CD8-positive, alpha-beta T cell (primary cell): ENCODE measurements at places on chromosomes 5 and 9.

DNA sequence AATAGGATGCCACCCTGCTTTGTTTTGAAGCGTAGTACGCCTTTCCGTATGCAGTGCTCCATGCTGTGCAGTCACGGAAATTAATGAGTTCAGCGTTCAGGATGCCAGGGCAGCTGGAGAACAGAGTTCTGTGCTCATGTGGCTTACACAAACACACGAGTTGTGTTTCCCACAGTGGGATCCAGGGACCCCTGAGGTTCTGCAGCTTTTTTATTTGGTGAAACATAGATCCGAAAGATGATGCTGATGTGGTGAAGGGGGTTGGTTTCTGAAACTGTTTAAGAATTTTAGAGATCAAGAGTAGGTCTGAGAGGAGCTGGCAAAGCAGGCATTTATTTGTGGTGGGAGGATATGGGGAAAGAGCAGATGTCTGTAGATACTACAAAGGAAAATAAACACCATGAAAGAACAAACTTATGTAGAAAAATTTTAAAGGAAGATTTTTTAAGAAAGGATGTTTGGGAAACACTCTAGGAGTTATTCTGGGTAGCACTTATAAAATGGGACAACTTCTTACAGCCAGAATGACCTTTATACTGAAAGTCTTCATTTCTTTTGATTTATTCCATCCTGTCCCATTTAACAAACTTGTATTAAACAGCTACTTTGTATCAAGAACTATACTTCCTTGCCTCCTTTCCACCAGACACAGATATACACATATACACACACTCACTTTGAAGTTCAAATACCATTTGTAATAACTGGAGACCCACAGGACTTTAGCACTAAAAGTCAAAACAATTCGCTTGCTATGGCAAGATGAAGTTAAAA, 52.7 kb downstream of the ITGA1 start:
- no peak for DNase-seq

DNA sequence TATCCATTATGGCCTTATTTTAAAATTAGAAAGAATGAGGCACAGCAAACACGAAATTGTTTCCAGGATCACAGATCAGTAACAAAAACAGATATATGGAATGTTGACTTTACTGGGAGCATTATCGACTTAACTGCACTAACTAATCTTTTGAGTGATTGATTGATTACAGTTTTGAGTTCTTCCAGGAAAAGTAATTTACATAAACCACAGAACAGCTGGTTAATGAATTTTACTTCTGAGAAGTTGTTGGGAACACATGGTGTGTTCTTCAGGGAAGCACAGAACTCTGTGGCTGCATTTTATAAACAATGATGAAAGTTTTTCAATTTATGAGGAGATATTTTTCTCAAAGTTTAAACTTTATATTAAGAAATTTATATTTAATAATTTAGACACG, 802.4 kb upstream of the ACO1 start:
- no peak for DNase-seq

DNA sequence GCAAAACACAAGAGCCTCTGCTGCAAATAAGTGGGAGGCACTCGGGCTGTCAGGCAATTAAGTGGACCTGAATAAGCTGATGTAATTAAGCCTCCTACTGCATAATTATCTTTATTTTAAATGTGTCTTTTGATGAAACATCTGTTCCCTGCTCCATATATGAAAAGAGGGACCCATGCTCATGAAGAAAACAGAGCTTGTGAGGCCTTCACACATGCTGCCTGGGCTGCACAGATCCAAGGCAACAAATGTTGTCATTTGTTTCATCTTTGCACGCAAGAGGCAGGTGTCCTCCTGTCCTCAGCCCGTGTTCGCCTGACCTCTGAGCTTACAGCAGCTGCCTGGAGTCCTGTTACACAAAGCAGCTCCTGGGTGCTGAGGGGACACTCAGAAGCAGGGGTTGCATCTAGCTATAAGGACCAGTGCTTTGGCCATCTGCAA, 381.1 kb downstream of the ZNF608 start:
- DNase-seq, result no peak

- DNase-seq, result peak; percentile 63
Measured at GRCh38 chr5:77143998-77144836, 57.1 kb upstream of the ZBED3 start.

DNA sequence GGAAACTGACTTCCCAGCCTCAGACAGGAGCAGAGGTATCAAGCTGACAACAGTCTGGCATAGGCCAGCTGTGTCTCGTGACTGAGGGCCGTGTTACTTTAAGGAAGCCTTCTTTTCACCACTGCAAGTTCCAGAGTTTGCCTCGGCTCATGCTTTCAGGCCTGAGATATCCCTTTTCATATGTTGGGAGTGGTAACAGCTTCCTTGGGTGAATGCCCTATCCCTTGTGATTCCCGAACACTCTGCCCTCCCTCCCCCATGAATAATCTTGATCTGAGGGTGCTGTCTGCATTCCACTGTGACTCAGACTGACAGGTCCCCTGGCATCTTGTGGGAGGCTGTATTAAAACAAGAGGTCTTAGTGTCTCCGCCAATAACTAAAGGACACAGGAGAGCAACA, 49.7 kb upstream of the ARL15 start:
- DNase-seq, result no peak

- no peak for DNase-seq
Measured at GRCh38 chr5:31385774-31386537, 145.9 kb downstream of the DROSHA start.

- DNase-seq, result no peak
Measured at GRCh38 chr9:111599092-111599954, at the start of gene PTGR1. Gene PTGR1 (minus strand): TSS chr9:111599647. CDS start chr9:111597422, 2,225 bp downstream.

DNA sequence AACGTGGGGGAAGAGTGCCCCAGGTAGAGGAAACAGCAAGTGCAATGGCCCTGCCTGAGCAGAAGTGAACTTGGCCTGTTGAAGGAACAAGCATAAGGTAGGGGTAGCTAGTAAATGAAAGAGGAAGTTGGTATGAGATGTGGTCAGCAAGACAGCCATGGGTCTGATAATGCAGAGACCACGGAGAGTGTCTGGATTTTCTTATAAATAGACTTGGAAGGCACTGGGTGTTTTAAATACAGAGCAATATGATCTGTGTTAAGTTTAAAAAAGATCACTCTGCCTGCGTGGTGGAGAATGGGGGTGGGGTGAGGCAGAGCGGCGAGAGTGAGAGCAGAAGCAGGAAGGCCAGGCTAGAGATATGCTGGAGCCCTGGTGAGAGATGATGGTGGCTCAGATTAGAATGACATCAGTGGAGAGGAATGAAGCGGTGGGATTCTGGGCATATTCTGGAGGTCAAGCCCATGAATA, 4.2 kb downstream of the ADAM19 start:
- DNase-seq, result no peak

- DNase-seq, result no peak
Measured at GRCh38 chr5:42309865-42310264, 113.4 kb upstream of the GHR start.

DNA sequence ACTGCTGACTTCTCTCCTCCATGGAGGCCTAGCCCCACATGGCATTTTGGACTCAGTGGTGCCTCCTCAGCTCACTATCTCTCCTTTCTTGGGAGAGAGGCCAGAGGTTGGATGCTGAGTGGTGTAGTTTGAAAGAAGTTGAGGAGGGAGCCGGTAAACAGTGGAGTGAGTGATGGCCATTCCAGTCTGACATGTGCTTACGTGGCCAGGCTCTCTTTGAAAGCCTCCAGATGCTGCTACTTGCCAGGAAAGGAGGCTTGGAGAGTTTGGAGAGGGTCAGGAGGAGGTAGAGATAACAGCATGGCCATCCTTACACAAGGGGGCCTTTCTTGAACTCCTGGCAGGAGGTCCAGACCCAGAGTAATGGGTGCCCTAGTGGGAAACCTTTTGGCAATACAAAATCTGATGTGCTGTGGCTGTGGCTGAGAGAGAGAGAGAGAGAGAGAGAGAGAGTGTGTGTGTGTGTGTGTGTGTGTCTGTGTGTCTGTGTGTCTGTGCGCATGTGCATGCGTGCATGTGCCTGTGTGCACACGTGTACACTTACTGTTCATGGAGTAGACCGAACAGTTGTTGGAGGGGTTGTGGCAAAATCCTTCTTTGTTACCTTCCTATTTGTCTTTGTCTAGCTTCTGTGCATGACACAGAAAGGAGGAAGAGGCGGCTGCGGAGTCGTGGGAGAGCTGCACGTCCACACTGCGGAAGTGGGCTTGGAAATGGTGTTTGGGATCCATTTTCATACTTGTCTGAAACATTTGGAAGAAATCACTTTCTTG, 37.8 kb downstream of the RALGPS1 start:
- no peak for DNase-seq

DNA sequence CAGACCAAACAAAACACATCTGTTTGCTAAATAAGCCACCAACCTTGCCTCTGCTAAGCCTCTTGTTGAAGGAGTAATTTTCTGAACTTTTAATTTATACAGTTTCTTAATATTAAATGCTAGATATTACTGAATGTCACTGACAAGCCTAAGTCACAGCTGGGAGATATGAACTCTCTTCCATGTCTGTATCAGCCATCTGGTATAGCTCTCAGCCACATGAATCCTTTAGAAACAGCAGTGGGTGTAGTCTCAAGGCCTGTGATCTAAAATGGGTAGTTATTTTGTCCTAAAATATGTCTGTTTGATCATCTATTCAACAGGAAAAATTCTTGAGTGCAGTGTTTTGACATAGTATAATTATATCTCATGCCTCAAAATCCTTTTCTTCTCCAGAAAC, 97.2 kb downstream of the CAMK4 start:
- no peak for DNase-seq

DNA sequence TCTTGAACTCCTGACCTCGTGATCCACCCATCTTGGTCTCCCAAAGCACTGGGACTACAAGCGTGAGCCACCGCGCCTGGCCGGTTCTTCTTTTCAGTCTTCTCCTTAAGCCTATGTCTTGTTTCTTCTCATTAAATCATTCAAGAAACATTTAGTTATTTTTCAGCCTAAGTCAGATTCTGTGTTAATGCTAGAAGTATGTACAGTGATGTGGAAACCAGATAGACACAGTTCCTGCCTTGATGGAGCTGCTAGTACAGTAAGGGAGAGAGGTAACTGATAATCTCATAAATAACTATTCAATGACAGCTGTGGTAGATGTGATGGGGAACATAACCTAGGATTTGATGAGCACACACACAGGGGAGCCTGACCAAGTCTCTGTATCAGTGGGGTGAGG, 46.3 kb upstream of the NR3C1 start:
- DNase-seq, result no peak

DNA sequence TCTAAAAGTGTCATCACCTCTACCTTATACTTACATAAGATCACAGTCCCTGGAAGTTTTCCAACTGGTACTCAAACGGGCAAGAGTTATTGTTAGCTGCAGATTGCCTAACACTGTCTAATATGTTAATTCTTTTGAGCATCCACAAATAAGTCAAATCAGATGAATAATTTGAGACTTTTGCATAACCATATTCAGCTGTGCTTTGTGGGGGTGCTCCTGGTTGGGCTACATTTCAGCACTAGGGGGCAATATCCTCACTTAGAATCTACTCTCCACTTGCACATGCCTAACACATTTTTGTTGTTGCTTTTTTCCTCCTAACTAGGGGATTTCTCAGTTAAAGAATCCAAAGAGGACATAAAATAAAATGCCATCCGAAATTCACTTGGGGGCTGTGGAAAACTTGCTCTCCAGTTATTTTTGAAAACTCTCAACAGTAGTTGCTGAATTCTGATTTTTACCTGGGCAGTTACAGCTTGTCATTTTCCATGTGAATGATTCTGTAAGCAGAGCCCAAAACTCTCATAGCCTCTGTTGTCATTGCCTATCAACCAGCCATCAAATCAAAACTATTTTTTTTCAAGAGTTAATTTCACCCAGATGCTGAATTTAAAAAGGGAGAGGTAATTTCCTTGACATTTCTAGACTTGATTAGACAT, 71.5 kb downstream of the TRIM36 start:
- DNase-seq, result peak; percentile 21

- DNase-seq, result no peak
Measured at GRCh38 chr5:14404780-14405179, 176.8 kb upstream of the OTULINL start.

- no peak for DNase-seq
Measured at GRCh38 chr5:13975246-13975645, 30.8 kb upstream of the DNAH5 start.

GRCh38 chr5:149732324-149733128, 2.4 kb downstream of the PPARGC1B start:
- DNase-seq, result no peak

GRCh38 chr5:10533226-10533625, 30.6 kb upstream of the ANKRD33B start:
- DNase-seq, result no peak

- no peak for DNase-seq
Measured at GRCh38 chr5:125410537-125411070, 664.2 kb upstream of the ZNF608 start.

DNA sequence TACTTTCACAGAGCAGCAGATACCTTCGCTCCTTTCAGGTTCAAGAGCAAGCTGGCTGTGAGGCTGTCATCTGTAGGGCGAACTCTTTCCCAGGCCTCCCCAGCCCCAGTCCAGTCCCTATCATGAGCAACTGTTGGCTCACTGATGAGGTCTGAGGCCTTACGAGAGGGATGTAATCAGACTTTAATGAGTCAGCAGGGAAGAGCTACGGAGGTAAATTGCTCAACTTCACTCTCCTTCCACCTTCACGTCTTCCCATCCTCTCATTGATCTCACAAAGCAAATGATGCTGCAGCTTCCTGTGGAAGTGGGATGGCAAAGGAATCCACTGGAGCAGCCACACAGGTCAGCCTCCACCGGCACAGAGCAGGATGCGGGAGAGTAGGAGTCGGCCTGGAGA, 130.7 kb upstream of the TBCA start:
- DNase-seq, result no peak

DNA sequence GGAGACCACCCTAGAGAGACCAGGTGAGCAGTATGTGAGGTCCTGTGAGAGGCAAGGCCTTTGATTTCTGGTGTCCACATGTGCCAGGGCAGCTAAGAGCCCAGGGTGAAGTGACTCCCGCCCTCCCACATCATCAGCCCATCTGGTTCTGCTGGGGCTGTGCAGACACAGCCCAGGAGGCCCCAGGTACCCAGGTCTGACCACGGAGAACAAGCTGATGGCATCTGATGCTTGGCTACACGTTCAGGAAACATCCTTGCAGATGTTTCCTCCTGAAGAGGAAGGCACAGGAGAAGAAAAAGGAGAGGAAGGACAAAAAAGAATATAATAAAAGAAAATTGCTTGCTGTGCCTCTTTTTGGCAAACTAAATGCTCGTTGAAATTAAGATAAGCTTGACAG, 225.8 kb downstream of the PAX5 start:
- no peak for DNase-seq

- no peak for DNase-seq
Measured at GRCh38 chr9:79425840-79426239, 145.9 kb upstream of the TLE4 start.
